ENCODE measurements at places on chromosomes 2 and 18. TPM values are rescaled to one million over a fixed set of nuclear protein-coding genes. Genes with fewer than 3 reads are reported as not detected.

- no peak for DNase-seq
- no peak overlapping the region for H3K27ac ChIP-seq
- no peaks in the 10 kb centered on the region for H3K36me3 ChIP-seq
- H3K4me1 ChIP-seq, result no peaks in the 10 kb centered on the region
- H3K27me3 ChIP-seq, result no peaks in the 10 kb centered on the region
These were observed 1260.9 kb upstream of the NRXN1 start for GRCh38 chr2:52292801-52293200.

DNA sequence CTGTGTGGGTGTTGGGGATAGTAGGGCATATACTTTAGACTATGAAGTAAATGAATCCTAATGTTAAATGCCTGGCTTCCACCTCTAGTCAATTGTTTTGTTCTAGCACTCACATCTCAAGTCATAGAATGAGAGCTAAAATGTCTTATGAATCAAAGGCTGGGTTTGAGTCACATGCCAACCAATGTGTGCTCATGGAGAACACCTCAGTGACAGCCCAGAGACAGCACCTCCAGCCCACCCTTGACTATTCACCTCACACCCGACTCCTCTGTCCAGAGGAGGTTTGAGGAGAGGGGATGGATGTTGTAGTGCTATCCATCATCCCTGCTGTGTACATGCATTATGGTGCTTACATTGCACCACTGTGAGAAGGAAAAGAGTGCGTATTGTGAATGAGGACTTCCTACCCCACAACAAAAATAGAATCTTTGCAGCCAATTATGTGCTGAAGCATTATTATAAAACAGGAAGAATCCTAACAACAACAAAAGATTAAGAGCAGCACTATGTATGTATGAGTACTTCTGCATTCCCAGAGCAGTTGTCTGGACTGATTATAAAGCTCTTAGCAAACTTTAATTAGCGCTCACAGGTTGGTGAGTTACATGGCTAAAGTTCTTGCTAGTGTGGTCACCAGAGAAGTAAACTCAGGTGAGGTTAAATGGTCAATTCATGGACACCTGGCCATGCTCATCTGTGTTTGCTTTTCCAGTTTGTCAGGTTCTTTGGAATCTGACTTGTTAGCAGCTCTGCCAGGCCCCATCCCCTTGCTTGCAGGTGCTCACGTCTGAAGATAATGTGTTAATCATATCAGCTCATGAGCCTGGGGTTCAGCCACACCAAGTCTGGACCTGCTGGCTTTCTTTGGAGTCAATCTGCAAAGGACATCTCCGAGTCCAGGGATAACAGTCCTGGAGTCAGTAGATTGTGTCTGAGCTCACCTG lies 55.3 kb upstream of the NABP1 start:
- H3K4me3 ChIP-seq, result no peak overlapping the region
- no peak for DNase-seq
- H3K36me3 ChIP-seq, result no peaks in the 10 kb centered on the region
- peaks cover 21% of the 10 kb centered on the region for H3K4me1 ChIP-seq

Gene CACNB4
- total RNA-seq, result 1.8 TPM

Gene BCL2L11
- 16.4 TPM for total RNA-seq

DNA sequence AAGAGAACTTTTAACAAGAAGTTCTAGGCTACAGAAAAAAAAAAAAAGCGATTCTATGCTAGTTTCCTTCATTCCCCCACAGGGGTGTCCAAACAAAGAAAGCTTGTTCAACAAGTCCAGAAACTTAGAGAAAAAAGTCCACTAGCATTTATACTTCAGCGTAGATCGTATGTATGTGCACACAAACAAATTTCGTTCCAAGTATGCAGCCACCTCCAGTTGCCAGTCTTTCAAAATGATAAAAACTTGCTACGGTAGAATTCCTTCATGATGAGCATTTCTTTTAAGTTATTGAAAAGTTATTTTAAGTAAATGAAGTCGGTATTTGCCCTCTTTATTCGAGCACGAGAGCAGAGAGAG lies 3.7 kb upstream of the OTX1 start:
- no peaks in the 10 kb centered on the region for H3K27me3 ChIP-seq
- H3K27ac ChIP-seq, result no peak overlapping the region
- DNase-seq, result no peak
- H3K4me3 ChIP-seq, result no peak overlapping the region
- no peaks in the 10 kb centered on the region for H3K36me3 ChIP-seq

Data from SJCRH30 (cell line).